ENCODE measurements at places on chromosomes 1 and 21.

- DNase-seq: peak; percentile 45
These were observed 20.9 kb upstream of the ATP5PO start for GRCh38 chr21:33936301-33937038.

DNA sequence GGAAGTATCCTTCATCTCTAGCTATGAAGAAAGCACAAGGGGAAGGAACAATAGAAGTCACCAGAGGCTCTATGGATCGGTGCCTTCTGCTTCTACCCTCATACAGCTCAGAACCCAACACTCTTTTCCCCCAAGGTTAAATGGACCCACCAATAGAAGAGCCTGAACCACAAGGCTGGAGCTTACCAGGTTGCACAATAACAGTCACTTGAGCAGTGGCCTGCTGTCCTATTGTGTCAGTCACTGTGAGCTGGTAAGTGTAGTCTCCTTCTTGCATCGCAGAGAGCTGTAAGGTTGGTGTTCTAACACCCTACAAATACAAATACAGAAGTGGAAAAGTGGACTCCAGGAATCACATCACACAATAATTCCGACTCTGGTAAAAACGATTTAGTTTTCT is 103.0 kb downstream of the KIAA0319L start:
- DNase-seq: no peak

DNA sequence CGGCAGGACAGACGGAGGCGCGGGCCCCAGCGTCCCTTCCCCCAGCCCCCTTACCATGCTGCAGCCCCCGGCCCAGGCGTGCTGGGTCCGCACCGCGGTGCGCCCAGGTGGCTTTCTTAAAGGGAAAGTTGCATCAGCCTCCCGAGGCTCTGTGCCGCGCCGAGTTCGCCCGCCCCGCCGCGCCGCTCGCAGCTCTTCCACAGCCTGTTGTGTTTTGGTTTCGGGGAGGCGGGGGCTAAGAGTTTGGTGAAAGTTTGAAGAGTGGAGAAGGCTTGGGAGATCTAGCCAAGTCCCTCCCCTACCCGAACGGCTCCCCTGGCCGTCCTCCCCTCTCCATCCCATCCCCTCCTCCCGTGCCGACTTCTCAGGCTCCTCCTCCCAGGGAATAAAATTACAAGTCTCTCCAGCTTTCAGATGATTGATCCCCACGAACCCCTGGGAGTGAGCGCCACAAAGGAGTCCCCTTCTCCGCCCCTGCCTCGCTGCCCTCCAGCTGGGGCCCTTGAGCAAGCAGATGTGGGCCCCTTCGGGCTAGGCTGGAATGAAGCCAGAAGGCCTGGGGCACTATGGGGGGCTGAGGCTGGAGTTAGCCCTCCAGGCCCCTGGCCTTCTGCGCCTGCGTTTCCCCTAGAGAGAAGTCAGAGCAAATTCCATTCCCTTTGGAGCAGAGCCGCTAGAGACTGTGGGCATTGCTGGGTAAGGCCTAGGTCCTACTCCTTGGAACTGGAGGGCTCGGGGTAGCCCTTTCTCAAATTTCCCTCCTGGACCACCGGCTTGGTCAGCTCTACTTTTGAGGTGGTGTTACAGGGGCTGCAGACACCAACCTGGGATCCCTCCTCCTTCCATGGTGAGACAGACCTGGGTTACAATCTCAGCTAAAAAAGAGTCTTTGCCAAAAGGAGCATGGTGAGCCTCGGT is at the start of gene SLC6A9:
Gene SLC6A9, minus strand, starts transcription at position 211 of the 918 bp plus-strand sequence. CDS start 7,185 bp downstream, outside the sequence.
- DNase-seq: no peak

- no peak for DNase-seq
These were observed 6.5 kb upstream of the GLRX2 start for GRCh38 chr1:193111641-193112090.

GRCh38 chr21:36347962-36348328 is 27.9 kb downstream of the MORC3 start:
- no peak for DNase-seq

DNA sequence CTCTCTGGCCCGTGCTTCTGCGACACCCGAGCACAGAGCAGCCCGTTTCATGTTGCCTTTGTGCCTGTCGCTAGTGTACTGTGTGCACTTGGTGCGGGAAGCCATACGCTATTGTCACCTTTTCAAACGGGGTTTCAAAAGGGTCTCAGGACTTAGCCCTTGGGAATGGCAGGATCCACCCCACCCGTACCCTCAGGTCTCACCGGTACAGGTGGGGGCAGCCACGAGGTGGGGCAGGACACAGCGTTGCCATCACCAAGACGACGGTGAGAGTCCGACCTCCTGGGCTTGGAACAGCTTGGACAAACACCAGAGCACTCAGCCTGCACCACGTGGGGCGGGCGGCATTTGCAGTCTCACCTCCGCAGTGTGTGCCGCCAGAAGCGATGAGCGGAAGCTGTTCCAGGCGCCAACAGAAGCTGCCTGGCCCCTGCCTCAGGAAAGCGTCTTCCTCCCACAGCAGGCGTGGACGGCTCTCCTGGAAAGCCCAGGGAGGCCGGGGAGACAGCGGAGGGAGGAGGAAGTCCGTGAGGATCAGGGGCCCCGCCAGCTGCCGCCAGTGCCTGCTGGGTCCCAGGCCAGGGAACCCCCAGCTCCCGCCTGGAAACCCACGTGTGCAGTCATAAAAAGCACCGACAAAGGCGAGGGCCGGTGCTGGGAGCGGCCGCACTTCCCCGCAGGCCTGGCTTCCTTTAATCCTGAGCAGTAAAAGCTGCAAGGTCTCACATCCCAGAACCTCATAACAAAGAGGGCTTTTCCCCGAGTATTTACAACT is 131.3 kb upstream of the ARHGEF16 start:
- no peak for DNase-seq

- DNase-seq: no peak
These were observed 107.7 kb upstream of the PLXNA2 start for GRCh38 chr1:208351838-208352237.

DNA sequence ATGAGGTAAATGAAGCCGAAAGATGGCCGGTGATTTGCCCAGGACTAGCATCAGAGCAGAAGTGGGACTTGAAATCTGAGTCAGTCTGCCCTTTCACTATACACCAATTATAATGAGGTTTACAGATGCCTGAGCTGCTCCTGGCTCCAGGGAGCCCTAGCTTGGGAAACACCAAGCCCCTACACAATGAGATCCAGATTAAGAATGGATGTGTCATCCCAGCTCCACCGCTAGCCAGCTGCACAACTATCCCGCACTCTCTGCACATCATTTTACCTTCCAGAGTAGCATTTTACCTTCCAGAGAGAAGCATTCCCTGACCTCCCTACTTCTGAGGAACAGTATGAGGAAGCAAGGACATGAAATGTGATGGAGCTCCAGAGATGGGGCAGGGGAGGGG is 27.0 kb downstream of the SERTAD4 start:
- DNase-seq: no peak

DNA sequence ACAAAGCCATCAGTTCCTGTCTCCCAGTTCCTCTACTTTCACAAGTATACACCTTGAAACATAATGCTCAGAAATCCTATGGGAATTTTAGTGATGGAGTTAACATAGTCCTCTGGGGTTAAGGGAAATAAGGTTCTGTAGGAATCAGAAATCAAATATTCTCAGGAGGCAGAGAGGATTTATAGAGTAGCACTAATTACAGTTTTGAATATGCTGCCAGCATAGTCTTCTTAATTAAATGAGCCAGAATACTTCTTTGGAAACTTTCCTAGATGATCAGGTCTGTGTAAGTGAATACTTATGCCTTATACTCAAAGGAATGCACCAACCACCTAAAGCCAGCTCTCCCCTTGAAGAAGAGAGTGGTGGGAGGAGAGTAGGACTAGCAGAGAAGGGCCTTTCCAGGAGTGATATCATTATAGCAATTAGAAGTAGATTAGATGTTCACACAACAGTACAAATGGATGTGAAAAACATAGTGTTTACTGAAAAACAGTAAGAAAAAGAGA is 31.4 kb upstream of the DIRAS3 start:
- no peak for DNase-seq

- no peak for DNase-seq
These were observed 5.0 kb upstream of the SH3BGRL3 start for GRCh38 chr1:26274801-26275425.

DNA sequence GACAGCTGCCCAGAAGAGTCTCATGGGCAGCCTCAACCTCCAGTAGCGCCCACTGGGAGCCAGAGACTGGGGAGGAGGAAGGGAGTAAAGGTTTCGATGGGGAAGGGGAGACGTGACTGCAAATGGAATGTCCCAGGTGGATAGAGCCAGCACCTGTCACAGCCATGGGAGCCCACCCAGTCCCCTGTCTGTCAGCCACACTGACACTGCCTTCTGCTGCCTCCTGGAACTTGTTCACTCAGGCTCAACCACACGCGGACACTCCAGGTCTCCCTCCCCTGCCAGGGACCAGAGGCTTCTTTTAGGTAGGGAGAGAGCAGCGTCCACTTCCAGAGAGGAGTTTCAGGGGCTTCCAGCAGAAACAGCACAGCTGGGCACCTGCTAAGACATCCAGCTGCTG is 346.3 kb downstream of the NPHP4 start:
- DNase-seq: no peak

DNA sequence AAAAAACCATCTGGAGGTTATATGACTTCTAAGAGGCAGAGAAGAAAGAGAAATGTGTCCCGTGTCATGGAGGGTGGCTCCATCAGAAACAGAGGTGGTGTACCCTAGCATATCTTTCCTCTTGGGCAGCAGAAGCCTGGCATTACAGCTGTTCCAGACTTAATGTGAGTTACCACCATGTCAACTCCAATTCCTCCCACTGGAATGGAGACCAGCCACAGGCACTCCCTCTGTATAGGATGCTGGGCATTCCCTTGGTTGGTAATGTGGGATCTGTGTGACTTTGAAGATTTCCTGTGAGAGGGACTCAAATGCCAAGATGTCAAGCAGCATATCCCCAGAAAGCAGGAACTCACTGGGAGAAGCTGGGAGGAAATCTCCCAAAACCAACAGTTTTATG is 77.1 kb upstream of the COG2 start:
- no peak for DNase-seq

DNA sequence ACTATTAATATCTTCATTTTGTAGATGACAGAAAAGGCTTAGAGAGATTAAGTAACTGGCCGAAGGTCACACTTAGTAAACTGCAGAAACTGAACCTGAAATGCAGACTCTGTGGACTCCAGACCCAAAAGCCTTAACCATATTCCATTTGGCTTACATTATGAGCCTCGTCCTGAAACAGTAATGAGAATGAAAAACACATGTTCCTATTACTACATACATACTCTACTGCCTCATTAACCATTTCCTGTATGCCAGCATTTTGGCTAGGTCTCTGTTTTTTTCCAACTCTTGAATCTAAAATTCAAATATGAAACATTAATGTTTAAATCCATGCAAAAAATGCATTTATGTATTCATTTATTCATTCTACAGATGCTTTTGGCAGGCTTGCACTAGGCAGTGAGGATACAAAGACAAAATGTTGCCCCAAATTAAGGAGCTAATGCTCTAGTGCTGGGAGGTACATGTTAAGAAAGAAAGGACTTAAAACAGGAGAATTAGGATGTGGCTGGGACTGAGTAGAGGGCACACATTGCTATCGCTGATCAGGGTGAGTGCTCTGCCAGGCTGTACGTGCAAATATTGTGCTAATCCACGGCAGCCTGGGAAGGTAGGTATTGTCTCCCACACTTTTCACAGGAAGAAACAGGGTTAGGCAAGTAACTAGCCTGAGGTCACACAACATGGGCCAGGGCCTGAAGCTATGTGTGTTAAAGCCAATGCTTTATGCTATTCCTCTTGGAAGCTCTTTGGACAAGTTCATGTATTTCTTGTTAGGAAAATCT is 14.0 kb downstream of the DEGS1 start:
- DNase-seq: no peak

- DNase-seq: no peak
These were observed 7.2 kb upstream of the C8B start for GRCh38 chr1:56972976-56973375.

- DNase-seq: no peak
These were observed 152.0 kb upstream of the IGSF21 start for GRCh38 chr1:17955302-17956285.

GRCh38 chr1:209564849-209565248 is 18.7 kb upstream of the CAMK1G start:
- no peak for DNase-seq

DNA sequence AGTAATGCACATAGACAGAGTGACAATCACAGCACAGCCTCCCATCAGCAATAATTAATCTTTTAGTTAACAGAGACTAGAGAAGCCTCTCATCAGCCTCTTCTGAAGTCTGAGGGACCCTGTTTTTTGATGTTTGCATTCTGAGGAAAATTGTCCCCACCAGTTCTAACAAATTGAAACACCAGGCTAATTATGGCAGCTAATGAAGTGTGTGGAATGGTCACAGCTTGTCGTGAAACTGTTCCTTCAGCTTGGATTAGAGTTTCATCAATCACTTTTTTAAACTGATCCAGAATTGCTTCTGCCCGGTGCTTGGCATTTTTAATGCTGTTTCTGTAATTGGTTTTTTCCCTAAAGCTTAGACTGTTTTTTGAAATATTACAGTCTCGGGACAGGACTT is 208.0 kb downstream of the SPATA17 start:
- DNase-seq: no peak

GRCh38 chr1:15210651-15211375 is 36.2 kb upstream of the FHAD1 start:
- no peak for DNase-seq

DNA sequence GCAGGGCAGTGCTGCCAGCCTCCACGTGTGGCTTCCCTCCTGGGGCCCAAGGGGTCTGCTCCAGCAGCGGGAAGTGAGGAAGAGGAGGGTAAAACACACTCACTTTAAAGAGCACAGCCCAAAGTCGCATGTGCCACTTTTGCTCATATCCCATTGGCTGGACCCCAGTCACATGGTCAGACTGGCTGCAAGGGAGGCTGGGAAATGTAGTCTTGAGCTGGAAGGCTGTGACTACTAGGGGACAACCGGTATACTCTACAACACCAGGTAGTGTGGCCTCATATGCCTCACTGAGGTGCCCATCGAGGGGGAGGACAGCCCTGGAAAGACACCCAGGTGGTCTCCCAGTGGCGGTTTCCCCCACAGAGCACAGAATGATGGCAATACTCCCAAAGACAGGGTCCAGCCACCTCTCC is 45.2 kb downstream of the CAMK2N1 start:
- DNase-seq: peak; percentile 21

GRCh38 chr1:109381573-109381972 is 16.1 kb downstream of the SORT1 start:
- no peak for DNase-seq

GRCh38 chr1:69126796-69127195 is 440.9 kb upstream of the LRRC7 start:
- DNase-seq: no peak

GRCh38 chr1:94115900-94116436 is 5.0 kb downstream of the ABCA4 start:
- no peak for DNase-seq

GRCh38 chr21:42829417-42829816 is 49.9 kb downstream of the WDR4 start:
- DNase-seq: no peak

GRCh38 chr1:165633614-165634013 is 2.6 kb downstream of the MGST3 start:
- DNase-seq: no peak
